ENCODE measurements at places on chromosomes 1 and 21.

- no peak for DNase-seq
- no peaks in the 10 kb centered on the region for H3K36me3 ChIP-seq
- H3K4me3 ChIP-seq: no peak overlapping the region
- H3K4me1 ChIP-seq: peaks cover 8% of the 10 kb centered on the region
- H3K27ac ChIP-seq: no peak overlapping the region
Measured at GRCh38 chr21:35568643-35569042, 491.7 kb downstream of the SETD4 start.

DNA sequence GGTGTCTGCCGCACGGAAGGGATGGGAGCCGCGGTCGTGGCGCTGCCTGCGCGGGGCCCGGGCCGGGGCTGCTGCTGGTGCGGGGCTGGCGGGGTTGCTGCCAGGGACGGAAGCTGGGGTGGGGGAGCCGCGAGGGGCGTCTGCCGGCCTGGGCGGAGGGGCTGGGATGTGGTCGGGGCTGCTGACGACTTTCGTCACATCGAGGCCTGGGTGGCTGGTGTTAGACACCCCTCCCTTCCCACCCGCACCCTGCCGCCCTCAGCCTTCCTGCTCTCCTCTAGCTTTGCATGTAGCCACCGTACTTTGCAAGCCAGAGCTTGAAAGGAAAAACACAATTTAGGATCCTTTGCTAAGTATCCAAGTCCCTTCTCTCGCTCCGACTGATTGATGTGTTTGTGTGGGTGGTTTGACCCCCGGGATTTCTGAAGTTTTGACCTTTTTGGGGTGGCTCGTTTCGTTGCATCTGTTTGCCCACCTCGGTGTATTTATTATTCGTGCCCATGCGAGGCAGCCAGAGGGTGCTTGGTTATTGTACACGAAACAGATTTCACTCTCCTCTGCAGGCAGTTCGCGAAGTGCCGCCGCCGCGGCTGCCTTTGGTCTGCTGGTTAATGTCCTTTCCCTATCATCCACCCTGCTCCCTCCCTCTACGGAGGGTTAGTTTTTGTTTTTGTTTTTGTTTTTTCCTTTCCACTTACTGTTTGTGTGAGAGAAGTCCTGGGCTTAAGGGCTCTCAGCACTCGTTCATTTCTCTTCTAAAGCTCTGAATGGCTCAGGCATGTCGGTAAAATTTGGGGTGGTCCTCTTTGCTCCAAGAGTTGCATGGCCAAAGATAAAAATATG lies 868 bp downstream of the C1orf21 start:
- H3K4me3 ChIP-seq: peak overlapping the region; percentile 73
- H3K27me3 ChIP-seq: peaks cover 53% of the 10 kb centered on the region
- no peaks in the 10 kb centered on the region for H3K36me3 ChIP-seq
- no peak overlapping the region for H3K27ac ChIP-seq

GRCh38 chr1:153711026-153711425 lies 16.8 kb upstream of the INTS3 start:
- H3K27ac ChIP-seq: no peak overlapping the region
- no peak overlapping the region for H3K4me3 ChIP-seq
- no peaks in the 10 kb centered on the region for H3K36me3 ChIP-seq
- peaks cover 8% of the 10 kb centered on the region for H3K4me1 ChIP-seq

GRCh38 chr1:226628612-226629155 lies 80.1 kb downstream of the STUM start:
- H3K36me3 ChIP-seq: no peaks in the 10 kb centered on the region
- no peaks in the 10 kb centered on the region for H3K27me3 ChIP-seq
- no peak overlapping the region for H3K4me3 ChIP-seq
- peaks cover 11% of the 10 kb centered on the region for H3K4me1 ChIP-seq
- H3K27ac ChIP-seq: no peak overlapping the region

DNA sequence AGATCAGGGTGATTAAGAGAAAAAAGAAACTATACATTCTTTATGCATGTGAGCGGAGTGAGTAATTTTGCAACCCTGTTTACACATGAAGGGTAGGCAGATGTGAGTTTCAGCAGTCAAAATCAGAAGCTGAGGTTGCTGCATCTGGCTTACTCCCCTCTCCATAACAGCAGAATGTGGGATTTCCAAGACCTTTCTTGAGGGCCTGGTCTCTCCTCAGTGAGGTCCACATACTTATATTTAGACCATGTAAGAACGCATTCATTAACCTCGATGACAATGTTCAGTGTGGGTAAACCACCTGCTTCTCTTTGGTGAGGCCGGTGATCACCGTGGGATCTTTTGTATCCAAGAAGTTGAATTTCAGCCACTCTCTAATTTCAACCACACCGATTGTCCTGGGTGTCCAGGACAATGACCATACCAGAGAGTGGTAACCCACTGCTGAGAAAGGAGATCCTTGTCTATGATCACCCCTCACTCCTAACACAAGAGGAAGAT lies 18.7 kb upstream of the RAP1A start:
- H3K27me3 ChIP-seq: no peaks in the 10 kb centered on the region
- no peak overlapping the region for H3K27ac ChIP-seq
- no peak for DNase-seq
- no peak overlapping the region for H3K4me3 ChIP-seq
- peaks cover 40% of the 10 kb centered on the region for H3K4me1 ChIP-seq
- no peaks in the 10 kb centered on the region for H3K36me3 ChIP-seq

Measured in HepG2 (cell line).